ENCODE measurements at places on chromosomes 13 and 19.

DNA sequence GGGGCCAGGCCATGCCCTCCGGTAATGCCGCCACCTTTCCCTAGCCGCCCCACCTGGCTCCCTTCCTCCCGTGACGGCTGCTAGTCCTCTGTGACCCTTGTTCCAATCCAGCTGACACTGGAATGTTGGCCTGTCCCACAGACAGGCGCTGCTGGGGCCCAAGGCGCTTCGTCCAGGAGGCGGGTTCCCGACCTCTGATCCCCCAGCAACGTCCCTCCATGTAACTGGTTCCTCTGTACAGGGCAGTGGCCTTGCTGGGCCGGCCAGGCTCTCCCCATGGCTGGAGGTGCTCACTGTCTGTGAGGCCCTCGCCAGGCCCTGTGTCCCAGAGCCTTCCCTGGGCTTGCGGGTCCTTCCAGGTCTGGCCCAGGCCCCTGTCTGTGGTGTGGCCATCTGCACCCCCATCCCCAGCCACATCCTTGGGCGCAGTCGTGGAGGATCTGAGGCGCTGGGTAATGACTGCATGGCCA is 6.8 kb upstream of the GRIN3B start:
- no peak for DNase-seq

DNA sequence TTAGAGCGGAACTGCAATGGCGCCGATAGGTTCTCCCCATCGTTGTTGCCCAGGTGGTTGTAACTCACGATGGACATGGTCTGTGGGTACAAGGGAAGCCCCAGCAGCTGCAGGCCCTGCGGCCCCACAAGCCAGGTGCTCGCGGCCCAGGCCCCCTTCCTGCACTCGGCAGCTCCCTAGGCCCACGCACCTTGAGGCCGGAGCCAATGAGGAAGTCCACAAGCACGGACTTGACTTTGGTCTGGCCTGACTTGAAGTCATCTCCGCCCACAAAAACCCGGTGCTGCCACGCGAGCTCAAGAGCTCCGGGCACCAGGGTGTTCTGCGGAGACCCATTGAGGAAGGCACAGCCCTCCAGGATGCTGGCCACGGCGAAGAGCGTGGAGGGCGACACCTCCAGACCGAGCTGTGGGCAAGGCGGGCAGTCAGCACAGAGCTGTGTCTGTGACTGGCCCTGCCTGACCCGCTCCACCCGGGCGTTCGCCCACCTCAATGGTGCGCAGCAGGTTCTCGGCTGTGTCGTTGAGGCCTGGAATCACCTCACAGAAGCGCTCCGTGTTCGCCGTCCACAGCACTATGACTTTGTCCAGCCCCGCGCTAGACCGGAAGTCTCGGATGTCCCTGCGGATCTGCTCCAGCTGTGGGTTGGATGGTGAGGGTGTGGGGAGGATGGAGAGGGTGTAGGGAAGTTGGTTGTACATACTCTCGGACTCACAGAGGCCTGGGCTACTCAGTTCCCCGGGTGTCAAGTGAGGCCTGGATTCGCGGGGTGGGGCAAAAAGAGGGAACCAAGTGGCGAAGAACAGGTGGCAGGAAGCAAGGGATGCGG is 1.9 kb downstream of the ISYNA1 start:
- no peak for DNase-seq

DNA sequence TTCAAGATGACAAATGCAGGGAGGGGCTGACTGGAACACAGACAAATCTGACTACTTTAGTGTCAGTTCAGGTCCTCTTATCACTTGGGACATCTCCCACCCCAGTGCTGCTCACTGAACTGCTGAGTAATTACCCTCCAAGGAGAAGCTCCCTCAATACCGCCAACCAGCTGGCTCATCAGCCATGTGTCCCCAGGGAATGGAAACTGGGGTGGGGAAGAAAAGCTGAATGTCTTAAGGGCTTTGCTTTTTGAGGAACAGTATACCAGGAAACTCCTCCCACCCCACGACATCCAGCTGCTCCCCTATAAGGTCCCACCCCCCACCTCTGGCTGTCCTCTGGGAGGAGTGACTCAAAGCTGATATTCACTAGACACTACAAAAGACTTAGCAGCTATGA is 2.0 kb downstream of the ZNF823 start:
- peak; percentile 74 for DNase-seq

DNA sequence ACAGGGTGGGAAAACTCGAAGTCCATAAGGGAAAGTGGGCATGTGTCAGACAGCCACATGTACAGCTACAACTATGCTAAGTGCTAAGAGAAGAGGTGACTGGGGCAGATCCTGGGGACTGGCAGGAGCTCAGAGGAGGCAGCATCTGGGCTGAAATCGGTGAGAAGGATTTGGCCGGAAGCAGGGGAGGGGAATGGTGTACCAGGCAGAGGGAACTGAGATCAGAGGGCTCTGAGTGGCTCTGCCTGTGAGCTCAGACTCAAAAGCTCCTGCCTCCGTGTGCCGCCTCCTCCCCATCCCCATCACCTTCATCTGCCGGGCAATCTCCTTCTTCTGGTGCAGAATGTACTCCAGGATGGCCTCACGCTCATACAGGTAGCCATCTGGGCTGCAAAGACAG is 21.8 kb downstream of the NOSIP start:
- no peak for DNase-seq

DNA sequence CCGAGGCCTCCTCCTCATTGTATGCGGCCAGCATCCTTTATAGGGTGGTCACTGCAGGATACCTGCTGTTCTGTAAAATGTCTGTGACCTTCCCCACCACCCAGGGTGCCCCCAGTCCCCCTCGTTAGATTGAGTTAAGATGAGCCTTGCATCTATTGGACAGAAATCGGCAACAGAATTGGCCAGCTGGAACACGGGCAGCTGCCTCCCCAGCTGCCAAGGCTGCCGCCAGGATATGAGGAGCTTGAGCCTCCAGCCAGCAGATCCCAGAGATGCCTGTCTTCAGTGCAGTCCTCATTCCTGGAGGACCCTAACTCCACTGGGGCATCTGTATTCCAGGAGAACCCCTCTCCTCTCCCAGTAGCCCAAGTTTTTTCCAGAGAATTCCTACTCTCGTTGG is 463.0 kb downstream of the TSHZ3 start:
- DNase-seq: no peak

GRCh38 chr19:48925240-48925843 is 8.2 kb upstream of the DHDH start:
- peak; percentile 80 for DNase-seq

GRCh38 chr13:49655906-49656305 is 27.6 kb downstream of the ARL11 start:
- DNase-seq: peak; percentile 61

DNA sequence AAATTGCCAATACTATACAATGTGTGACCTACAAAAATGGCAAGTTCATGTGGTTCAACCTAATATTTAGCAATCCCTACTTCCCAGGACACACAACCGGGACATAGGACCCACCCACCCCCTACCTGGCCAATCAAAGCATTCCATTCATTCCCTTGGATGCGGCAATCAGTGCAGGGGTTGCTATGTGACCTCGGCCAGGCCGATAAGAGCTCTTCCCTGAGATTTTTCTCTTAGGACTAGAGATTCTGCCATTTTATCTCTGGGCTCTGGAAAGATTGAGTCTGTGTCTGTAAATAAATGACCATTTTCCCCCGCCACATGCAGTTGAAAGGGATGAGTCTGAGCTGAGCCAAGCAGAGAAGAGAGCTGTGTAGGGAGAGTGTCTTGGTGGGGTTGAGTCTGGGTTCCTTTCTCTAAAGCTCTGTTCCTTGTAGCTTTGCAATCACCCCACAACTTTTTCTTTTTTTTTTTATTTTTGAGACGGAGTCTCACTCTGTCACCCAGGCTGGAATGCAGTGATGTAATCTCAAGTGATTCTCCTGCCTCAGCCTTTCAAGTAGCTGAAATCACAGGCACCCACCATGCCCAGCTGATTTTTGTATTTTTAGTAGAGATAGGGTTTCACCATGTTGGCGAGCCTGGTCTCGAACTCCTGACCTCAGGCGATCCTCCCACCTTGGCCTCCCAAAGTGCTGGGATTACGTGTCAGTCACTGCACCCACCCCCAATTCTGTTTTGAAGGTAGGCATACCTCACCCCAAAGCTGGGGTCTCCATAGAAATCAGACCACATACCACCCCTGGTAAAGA is 7.4 kb downstream of the IFNL1 start:
- no peak for DNase-seq

- DNase-seq: peak; percentile 90
Observed at GRCh38 chr13:83221813-83222241, 660.4 kb downstream of the SLITRK1 start.

DNA sequence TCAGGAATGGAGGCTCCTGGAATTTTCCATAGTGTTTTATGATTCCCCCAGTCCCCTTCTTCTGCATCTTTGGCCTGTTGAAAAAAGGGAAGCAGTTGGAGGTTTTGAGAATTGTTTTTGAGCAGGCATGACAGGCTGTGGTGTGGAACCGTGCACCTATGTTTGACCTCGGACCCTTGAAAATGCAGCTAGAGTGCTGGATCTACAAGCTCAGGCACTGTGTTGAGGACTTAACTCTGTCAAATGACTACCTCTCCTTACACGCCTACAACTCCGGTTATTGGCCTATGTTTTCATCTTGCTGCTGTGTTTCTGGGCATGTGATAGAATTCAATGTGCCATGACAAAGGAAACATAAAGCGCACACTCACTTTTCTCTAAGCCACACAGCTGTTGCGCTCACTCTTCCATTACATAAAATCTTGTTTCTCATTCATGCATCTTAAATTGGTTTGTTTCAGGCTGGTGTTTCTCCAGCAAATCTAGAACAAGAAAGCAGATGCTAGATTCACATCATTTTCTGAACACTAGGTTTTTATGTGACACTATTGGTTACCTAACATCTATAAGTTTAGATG is 616.6 kb downstream of the FGF9 start:
- no peak for DNase-seq

GRCh38 chr13:99255271-99255670 is 2.9 kb downstream of the GPR18 start:
- no peak for DNase-seq

- no peak for DNase-seq
Observed at GRCh38 chr19:5095568-5095850, 126.6 kb downstream of the KDM4B start.

- DNase-seq: no peak
Observed at GRCh38 chr19:48750771-48751504, 1.5 kb downstream of the FUT1 start.

- no peak for DNase-seq
Observed at GRCh38 chr13:75432811-75433244, 49.1 kb downstream of the TBC1D4 start.

- peak; percentile 41 for DNase-seq
Observed at GRCh38 chr13:109728791-109729731, 57.3 kb downstream of the IRS2 start.

- DNase-seq: no peak
Observed at GRCh38 chr19:46887240-46887782, 26.5 kb downstream of the ARHGAP35 start.
